AG04450 (cell line): ENCODE measurements at places on chromosomes 5 and 9. TPM values are rescaled to one million over a fixed set of nuclear protein-coding genes. Genes with fewer than 3 reads are reported as not detected.

The RAD1 gene
- polyA plus RNA-seq = 34.5 and 40.9 TPM in 2 replicates

- DNase-seq = no peak
Measured at GRCh38 chr5:166022065-166022464, 2269.4 kb upstream of the WWC1 start.

DNA sequence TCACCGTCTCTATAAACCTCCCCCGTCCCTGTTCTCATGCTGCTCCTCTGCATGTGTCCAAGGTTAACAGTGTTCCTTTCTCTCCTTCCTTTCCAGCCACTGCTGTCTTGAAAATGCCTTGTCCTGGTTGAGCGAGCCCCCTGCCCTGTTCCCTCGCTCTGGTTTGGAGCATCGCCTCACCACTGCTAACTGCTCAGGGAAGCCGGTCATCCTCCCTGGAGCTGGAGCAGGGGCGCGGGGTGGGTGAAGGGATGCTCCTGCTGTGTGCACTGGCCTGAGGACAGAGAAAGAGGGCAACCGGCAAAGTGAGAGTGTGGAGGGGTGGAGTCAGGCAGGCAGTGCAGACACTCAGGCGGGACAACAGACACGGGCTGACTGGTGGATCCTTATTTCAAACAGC, 19.4 kb downstream of the UBE2QL1 start:
- DNase-seq = no peak

- DNase-seq = no peak
Measured at GRCh38 chr5:172860520-172861443, 26.7 kb downstream of the ERGIC1 start.

DNA sequence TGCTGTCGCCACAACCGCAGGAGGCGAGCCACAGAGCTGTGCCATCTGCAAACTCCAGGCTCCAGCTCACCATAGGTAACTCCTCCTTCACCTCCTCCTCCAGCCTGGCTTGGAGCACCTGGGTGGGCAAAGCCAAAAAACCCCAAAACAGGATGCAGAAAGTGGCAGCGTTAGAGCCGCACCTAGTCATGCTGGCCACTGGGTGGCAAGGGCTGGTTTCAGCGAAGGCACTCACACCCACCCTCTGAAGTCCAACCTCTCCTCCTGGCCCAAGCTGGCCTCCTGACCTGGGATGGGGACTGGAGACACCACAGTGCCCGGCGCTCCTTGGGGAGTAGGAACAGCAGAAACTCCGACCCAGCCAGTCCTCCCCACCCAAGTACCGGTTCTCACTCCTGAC, 28.7 kb upstream of the ZNF354B start:
- no peak for DNase-seq

DNA sequence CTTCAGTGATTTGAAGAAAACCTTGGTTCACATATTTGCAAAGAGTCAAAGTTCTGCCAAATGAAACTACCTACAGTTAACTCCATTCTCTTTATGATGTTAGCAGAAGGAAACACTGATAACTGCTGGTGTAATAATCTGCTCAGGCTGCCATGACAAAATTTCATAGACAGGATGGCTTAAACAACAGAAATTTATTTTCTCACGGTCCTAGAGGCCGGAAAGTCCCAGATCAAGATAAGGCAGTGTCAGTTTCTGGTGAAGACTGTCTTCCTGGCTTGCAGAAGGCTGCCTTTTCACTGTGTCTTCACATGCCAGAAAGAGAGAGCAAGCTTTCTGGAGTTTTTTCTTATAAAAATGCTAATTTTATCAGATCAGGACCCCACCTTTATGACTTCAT, 102.4 kb upstream of the PARP8 start:
- no peak for DNase-seq

DNA sequence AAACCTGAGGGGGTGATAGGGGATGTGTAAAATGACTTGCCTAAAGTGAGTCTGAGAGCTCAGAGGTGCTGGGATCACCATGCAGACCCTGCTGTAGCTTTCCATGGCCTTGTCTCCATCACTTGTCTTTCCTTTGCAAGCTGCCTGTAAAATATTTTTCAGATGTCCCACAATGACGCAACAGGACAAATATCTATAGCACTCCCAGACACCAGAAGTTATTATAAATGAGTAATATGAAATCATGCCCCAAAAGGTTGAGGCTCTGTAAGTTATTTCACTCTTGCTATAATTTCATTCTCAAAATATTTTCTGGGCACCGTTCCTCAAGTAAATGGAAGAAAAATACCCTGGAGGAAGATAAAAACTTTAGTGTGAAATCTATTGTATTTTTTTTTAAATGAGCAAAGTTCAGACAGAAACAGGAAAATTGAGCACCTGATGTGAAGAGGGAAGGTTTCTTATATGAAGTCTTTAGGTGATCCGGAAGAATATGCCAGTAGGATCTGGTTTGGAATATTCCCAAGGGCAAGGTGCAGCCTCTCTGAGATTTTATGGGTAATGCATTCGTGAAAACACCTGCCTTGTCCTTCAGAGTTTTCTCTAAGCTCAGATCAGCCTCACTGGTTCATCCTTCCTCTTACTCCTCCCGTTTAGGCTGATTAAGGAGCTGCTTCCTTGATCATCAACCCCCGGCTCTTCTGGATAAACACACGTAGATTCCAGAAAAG, 138.3 kb upstream of the DMAC1 start:
- no peak for DNase-seq

DNA sequence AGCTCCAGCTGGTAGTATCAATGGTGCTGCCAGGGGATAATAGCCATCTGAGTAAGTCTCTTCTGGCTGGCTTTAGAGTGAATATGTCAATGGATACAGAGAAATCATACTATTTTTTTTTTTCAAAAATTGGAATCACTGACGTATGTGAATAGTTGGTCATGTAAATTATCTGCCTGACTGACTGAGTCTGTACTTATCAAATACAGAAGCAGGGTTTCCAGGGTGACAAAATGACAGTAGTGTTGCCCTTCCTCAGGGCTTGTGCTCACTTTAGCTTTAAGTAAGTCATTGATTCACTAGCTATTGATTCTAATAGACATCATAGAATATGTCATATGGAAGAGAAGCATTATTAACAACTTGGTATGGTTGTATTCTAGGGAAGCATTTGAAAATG, 126.0 kb upstream of the C6 start:
- no peak for DNase-seq

The CYLC2 gene
- not detected in 2 replicates for polyA plus RNA-seq

- no peak for DNase-seq
Measured at GRCh38 chr9:113597390-113598241, 134.1 kb downstream of the RGS3 start.

GRCh38 chr5:148938522-148938882, 112.1 kb downstream of the ADRB2 start:
- no peak for DNase-seq

DNA sequence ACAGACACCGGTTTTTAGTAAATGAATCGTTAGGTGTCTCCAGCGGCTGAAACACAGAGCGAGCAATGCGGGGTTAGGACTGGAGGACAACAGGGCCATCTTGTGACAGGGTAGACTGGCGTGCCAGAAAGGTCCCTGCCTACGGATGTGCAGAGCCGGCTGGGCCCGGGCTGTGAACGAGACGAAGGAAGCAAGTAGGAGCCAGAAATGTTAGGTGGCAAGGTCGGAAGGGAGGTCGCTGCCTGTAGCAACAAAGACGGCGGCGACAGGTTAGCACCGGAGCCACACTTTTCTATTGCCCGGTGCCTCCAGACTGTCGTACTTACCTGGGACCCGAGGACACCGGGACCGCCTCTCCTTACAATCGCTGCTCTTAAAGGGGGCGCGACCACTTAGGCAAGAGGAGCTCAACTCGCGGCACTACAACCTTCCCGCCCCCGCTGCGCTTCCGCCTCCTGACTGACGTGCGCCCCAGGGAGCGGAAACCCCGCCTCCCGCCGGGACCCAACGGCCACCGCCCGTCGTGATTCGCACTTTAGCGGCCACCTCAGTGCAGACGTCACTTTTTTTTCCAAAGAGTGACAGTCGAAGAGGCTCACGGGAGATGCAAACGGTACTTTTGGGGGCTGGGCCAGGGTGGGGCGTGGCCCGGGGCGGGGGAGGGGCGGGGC, at the start of gene INIP:
INIP (minus strand) TSS at position 457 of the 671 bp plus-strand sequence. CDS start 1,632 bp downstream, outside the sequence.
- DNase-seq = peak; percentile 84

The NSD1 gene
- 25.6 and 33.4 TPM in 2 replicates for polyA plus RNA-seq

The GPRIN1 gene
- polyA plus RNA-seq = 4.0 and 5.1 TPM in 2 replicates

- no peak for DNase-seq
Measured at GRCh38 chr9:124040186-124040931, 28.8 kb downstream of the LHX2 start.

DNA sequence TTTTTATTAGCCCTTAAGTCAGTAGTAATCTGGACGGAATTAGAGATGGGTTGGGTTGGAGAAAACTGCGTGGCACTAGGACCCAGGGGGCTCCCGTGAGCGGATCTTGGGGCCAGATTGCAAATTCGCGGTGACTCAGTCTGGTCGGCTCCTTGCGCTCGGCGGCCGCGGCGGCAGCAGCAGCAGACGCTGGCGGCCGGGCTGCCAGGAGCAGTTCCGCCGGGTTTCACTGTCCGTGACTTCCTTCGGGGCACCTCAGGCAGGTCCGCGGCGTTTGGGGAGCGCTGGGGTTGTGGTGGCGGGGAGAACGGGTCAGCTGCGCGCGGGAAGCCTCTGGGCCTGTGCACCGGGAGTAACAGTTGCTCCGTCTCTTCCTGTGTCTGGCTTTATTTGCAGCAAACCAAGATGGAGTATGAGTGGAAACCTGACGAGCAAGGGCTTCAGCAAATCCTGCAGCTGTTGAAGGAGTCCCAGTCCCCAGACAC, 31.6 kb downstream of the TNPO1 start:
- peak; percentile 76 for DNase-seq

DNA sequence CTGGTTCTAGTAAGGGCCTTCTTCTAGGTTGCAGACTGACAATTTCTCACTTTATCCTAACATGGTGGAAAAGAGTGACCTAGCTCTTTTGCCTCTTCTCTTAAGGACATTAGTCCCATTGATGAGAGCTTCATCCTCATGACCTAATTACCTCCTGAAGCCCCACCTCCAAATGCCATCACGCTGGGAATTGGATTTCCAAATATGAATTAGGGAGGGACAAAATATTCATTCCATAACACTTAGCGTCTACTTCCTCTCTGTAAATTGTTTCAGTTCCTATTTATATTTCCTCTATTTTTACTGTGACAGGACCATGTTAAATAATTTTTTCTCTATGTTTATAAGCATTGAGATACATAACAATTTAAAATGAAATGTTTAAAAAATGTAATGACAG, 408.8 kb downstream of the CDH10 start:
- no peak for DNase-seq

The NTRK2 gene
- not detected in 2 replicates for polyA plus RNA-seq

DNA sequence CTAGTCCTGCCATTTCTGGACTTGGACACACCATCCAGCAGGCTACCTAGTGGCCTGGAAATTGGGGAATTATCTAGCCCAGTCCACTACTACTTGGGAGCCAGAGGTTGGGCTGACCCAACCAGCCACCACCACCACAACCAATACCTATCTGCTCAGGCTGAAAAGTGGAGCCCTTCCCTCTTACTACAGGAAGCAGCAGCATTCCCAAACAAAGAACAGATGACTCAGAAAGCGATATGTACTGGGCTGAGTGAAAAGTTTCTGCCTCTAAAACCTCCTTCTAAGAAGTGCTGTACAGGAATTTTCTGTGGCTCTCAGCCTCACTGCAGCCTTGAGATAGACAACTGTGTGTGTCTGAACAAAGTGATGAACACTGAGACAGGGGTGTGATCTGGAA, 279.4 kb downstream of the CDH10 start:
- no peak for DNase-seq
